ENCODE measurements at places on chromosomes 1 and 21.

- DNase-seq: no peak
Measured at GRCh38 chr1:192998536-192998935, 60.6 kb downstream of the UCHL5 start.

- no peak for DNase-seq
Measured at GRCh38 chr1:217495249-217495648, 135.6 kb downstream of the GPATCH2 start.

- DNase-seq: no peak
Measured at GRCh38 chr1:226411619-226412018, 3.7 kb upstream of the PARP1 start.

DNA sequence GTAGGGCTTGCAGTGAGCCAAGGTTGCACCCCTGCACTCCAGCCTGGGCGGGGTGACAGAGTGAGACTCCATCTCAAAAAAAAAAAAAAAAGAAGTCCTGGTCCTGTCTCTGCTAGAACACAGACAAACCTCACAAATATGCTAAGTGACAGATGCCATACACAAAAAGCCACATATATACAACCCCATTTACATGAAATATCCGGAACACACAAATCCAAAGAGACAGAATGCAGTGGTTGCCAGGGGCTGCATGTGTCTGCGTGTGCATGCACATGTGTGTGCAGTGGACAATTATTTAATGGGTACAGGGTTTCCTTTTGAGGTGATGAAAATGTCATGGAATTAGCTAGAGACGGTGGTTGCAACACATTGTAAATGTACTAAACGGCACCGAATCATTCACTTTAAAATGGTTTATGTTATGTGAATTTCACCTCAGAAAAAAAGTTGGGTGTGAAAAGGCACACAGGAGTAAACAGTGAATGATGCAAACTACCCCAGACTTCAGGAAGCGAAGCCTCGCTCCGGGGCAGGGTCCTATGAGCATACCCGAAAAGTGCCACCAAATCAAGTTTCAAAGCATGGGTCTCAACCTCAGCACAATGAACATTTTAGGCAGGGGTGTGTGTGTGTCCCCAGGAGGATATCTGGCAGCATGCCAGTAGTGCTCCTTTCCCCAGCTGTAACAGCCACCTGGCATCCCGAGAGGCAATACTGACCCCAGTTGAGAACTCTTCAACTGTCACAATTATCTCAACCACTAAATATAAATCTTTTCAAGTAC is 48.3 kb downstream of the GNB1 start:
- DNase-seq: no peak

- DNase-seq: peak; percentile 20
Measured at GRCh38 chr1:155479205-155479604, 83.4 kb downstream of the ASH1L start.

DNA sequence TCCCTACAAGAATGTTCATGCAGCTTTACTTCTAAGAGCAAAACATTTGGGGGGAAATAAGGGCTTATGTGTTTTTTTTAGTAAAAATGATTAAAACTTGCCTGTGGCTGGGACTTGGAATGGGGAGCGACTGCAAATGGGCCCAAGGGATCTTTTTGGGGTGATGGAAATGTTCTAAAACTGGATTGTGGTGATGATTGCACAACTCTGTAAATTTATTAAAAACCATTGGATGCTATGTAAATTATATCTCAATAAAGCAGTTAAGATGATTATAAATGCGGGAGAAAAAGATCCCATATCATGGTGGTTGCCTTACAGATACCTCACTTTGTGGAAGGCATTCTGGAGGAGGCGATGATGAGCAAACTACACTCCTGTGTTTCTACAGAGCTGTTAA is 30.2 kb upstream of the STUM start:
- no peak for DNase-seq

DNA sequence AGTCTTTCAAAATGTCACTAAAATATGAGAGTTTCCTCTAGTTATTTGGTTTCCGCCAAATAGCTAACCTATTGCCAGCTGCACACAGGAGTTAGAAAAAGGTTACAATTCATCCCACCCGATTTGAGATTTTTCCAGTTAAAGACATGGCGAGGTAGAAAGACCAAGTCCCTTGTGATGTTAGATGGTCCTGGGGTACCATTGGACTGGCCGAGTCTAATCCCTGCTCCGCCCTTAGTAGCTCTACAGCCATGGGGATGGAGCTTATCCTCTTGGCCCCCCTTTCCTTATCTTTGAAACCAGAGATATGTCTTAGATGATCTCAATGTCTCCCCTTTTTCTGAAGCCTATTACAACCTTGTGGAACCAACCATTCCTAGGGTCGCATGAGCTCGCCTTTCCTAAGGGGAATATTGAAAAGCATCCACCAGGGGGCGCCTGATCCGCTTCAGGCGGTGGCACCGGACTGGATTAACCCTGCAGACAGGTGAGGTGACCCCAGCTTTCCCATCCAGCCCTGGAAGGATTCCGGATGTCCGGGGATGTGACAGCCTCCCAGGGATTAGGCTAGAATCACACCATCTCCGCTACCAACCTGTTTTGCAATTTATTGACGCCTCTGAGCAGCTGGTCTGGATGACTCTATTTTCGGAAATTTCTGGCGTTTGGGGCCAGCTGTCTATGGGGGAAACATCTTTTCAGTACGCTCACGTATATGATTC is 68.3 kb upstream of the SIM2 start:
- DNase-seq: peak; percentile 58

DNA sequence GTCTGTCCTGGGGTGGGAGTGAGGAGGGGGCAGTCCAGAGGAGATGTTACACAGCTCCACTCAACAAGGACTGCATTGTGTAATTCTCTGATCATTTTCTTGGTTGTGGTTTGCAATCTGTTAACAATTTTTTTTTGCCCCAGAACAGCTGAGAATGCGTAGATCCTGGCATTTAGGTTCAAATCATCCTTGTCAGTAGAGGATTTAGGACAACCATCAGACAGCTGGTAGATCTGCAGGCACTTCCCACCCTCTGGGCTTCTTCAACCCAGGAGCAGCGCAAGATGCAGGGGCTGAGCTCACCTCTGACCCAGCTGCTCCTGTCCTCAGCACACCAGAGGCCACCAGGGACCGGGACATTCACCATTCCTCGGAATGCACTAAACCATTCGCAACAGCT is 13.5 kb downstream of the BCAR3 start:
- no peak for DNase-seq

- DNase-seq: no peak
Measured at GRCh38 chr1:207891148-207891547, 19.8 kb downstream of the CD34 start.

DNA sequence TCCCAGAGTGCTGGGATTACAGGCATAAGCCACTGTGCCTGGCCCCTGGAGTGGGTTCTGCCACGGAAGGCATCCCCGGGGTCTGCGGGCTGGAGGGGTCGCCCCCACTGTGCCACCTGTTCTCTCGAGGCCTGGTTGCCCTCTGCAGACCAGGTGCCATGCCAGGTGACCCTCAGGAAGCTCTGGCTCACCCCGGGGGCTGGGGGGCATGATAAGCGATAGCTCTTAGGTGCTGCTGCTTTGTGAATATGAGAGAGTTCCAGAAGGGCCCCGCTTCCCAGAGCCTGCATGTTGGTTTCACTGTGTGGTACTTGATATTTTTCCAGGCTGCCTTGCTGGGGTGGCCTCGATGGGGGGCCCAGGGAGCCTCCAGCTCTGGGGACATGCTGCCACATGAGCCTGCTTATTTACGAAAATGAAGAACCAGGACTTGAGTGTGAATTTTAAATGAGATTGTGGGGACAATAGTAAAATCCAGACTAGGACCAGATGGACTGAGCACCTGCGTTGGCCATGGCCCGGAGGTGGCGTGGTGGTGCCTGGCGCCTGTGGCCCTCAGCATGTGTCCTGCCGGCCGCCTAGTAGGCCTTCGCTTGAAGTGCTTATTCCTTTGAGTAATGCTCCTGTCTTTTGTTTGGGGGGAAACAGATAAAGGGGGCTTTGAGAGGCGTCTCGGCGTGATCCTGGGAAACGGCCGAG is 7.3 kb downstream of the SKI start:
- no peak for DNase-seq

- no peak for DNase-seq
Measured at GRCh38 chr1:151530461-151530860, 9.6 kb upstream of the TUFT1 start.

DNA sequence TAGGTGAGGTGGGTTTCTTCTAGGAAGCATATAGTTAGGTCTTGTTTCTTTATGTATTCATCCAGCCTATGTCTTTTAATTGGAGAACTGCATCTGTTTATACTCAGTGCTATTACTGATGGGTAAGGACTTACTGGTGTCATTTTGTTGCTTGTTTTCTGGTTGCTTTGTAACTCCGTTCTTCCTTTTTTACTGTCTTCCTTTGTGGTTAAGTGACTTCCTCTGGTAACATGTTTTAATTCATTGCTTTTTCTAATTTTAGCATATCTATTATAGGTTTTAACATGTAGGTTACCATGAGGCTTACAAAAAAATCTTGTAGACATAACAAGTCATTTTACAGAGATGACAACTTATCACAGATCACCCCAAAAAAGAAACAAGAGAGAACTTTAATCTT is 160.8 kb downstream of the VAV3 start:
- no peak for DNase-seq
